Breast epithelium (tissue), 4 donors: ENCODE measurements at places on chromosomes 3 and 15. TPM values are rescaled to one million over a fixed set of nuclear protein-coding genes. Genes with fewer than 3 reads are reported as not detected.

BLM gene
- 7.4 TPM for total RNA-seq

ZNF502 gene
- total RNA-seq, result 9.5 TPM

CPNE9 gene
- total RNA-seq, result not detected

DNA sequence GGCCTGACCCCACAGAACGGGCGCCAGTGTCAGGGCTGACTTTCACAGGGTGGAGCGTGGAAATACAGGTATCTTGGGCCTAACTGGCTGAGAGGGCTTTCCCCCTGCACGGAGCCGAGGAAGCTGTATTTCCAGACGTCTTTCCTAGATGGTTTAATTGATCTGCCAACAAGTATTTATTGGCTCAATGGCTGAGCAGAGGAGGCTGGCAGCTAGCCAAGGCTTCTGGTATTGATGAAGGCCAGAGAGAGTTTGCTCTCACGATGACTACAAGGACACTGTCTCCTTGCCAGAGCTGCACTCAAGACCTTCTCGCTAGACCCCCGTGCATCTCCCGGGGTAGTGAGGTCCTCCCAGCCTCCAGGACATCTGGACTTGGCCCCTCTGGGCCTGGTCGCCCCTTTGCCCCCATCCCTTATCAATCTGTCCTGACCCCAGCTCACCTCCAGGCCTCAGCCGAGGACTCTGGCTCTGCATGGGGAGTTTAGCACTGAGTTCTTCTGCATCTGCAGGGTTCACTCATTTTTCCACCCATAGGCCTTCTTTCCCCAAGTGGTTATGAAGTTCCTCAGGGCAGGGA lies 20.6 kb downstream of the SPSB4 start:
- no peak for DNase-seq

DNA sequence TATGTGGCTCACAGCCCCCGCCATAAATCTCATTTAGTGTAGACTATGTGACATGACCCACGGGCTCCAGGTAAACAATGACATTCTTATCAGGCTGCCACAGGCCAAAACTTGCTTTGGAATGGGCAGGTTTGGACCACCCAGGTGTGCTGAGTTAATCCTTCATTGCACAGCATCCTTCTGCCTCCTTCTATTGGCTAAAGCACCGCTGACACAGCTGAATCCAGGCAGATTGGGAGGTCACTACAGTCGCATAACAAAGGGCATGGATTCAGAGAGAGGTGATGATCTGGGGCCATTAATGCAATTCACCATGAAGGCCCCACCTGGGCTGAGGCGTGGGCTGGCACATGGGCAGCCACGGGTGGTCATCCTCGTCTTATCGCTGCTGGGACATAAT lies 47.8 kb upstream of the GALNT15 start:
- DNase-seq, result no peak

- no peak for DNase-seq
Observed at GRCh38 chr3:182895513-182896112, 84.7 kb downstream of the DCUN1D1 start.

- no peak for DNase-seq
Observed at GRCh38 chr3:159796744-159797143, 191.9 kb upstream of the IL12A start.

DNA sequence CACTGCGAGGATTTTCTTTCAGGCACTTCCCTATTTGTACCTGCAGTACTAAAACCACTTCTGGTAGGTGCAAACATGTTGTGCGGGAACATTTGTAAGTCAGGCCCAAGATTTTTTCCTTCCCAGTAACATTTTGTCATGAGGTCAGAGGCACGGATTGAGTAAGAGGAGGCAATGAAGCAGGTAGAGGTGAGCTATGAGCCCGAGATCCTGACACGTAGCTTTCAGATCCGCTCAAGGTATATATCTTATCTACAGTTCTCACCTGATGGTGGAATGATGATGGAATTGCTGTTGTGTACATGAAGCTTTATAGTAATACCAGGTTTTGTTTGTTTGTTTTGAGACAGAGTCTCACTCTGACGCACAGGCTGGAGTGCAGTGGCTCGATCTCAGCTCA lies 497.5 kb downstream of the NR2F2 start:
- no peak for DNase-seq

DNA sequence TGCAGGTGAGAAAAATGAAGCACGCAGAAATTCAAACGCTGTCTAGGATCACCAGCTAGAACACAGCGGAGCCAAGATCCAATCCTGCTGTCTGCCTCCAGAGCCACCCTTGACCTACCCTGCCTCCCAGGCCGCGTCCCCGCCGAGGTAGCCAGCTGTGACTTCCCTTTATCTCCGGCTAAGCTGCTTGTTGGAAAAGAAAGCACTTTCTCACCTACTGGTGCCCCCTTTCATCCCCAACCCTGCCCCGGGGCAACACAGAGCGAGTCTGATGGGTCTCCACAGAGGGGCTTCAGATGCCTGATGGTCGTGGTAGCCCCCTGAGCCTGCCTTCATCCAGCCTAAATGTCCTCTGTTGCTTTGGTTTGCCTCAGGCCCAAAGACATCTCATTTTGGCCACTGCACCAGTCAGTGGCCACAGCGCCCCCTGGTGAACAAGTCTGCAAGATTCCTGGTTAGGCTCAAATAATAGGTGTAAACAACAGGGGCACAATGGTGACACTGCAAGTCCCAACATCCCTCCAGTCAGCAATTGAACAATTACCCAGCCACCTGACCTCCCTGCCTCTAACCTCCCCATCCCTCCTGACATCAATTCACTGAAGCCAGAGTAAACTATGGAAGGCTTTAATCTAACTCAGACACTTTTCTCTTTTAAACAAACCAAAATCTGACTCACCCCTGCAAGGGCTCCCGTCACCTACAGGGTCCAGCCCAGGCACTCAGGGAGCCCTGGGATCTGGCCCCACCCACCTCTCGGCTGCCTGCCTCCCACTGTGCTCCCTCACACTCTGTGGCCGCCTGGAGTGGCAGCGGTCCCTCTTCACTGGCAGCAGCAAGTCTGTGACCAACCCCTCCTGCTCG lies 27.3 kb upstream of the BCL2L10 start:
- DNase-seq, result peak; percentile 26
